Stimulated activated CD4-positive, alpha-beta T cell treated with anti-CD3 and anti-CD28 coated beads, Interleukin-15, amount 100 ng/mL, for 1 hour (primary cell): ENCODE measurements at places on chromosomes 7 and 10.

DNA sequence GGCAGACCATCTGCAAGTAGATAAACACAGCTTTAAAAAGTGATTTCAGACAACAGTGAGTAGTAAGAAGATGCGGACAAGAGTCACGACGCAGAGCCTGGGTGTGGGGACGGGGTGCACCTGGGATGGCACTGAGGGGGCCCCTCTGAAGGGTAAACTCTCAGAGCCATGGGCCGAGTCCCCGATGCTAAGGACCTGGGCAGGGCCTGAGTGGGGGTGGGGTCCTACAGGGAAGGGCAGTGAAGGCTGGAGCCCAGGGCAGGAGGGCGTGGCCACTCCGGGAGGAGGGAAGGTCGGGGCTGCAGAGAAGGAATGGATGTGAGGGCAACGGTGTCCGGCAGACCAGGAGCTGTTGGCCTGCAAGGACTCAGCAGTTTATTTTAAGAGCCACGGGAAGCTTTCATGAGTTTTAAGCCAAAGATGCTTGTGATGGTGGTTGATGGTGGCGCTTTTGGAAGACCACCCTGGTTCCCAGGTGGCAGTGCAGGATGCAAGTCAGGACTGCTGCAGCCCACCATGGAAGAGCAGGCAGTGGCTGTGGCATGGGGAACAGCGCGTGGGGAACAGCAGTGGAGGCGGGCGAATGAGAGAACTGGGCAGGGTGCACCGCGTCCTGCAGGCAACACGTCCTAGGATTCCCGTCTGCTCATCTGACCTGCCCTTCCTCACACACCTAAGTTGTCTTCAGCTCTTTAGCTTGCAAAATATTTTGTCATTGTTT is 296.8 kb downstream of the DNAJB6 start:
- DNase-seq: no peak

DNA sequence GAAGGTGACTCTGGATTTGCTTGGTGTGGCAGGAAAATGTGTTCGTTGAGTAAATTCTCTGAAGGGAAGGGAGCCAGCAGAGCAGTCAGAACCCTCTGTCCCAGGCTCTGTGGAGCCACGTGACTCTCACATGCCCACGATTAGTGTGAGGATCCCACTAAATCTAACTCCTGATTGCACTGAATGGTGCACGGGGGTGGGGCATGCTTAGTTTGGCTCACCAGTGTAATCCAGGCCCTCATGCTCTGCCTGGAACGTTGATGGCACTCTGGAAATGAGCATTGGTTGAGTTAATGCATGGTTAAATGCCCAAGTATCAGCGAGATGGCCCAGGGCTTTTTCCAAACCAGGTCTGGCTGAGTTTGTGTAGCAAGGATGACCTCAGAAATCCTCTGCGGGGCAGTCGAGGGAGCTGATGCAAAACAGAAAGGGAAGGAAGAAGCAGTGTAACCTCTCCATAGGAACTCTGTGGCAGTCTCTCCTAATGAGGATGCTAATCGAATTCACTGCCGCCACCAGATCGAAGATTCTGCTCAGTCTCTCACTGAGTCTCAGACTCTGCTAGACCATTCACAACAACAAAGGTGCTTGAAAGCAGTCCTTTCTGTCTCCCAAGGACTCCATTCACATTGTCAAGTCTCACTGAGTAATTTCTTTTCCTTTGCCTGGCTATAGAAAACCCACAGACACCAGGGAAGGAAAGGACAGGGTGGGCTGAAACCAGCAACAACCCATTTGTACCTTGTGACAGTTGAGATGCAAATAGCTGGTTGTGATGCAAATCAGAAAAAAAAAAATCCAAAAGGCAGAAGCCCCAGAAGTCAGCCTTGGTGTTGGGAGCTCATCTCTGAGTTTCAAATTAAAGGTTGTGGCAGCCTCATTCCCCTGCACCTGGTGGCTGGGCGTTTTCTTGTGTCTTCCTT is 98.1 kb downstream of the C10orf105 start:
- no peak for DNase-seq

- DNase-seq: no peak
Observed at GRCh38 chr10:55329796-55330195, 528.8 kb upstream of the PCDH15 start.

- no peak for DNase-seq
Observed at GRCh38 chr10:101629837-101630632, 41.9 kb downstream of the DPCD start.

DNA sequence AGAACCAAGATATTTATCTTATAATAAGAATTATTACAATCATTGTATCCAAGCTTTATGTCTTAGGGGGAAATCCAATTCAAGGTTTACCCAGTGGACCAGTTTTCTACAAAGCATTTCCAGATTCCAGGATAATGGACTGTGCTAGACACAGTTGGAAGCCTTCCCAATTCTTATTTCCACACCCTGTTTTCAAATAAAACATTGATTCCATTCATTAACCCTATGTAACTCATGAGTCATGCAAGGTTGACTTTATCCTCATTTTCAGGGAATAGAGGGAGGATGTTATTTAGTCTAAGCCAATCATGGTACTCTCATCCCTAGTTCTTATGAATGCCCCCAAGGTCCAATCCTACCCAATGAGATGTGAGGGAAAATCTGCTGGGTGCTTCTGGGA is 145.7 kb downstream of the RNLS start:
- DNase-seq: no peak
